ENCODE measurements at places on chromosomes 1 and 21.

DNA sequence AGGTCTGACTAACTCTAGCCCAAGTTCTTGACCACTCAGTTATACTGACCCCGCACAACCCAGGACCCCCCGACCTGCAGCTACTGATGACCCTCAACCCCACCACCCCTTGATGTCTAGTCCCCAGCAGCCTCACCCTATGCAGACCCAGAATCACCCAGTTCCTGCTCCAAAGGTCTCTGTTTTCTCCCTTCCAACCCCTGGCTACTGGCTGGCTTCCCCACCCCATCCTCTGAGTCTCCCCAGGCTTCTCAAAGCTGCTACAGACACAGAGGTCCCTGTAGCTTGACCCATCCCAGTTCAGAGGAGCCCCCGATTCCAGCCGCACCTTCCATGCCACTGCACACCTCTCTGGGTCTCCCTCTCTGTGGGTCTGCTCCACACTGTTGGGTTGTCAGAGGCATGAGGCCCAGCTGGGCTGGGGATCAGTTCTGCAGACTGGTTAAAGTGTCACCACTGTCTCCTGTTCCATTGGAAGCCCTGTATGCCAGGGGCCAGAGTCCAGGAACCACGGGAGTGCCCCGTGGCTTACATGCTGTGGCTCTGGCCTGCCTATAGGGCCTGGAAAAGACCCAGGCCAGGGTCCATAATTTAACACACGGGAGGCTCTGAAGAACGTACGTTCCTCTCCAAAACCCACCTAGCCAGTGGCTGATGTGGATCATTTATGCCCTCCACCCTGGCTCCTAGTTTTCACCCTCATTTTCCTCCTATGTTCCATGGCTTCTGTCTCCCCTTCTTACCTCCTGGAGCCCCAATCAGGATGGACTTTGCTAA lies 497 bp downstream of the PKLR start:
- no peak for DNase-seq

- DNase-seq, result no peak
Observed at GRCh38 chr1:210516697-210517459, 188.2 kb downstream of the HHAT start.

DNA sequence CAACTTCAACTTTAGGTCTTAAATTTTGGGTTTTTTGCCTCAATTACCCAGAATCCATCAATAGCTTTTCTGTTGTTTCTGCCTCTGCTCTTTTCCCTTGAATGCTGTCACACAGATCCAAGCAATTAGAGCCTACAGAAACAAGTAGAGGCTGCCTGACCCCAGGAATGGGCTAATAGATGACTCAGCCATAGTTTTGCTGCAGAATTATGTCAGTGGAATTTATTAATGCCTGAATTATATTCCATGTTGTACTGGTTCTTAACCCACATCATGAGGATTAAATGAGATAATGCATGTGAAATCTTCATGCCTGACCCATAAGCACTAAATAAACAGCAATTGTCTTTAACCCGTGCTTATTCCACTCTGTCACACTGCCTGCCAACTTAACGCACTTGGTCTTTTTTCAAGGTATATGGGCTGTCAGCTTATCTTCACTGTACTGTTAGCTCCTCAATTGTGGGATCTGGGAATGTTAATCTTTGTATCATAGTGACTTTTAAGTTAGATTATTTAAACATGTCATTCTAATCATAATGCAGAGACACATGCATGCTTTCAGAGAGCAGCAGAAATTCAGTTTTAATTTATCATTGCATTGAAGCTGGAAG lies 213.3 kb downstream of the ROR1 start:
- no peak for DNase-seq

- DNase-seq, result no peak
Observed at GRCh38 chr21:26806801-26807295, 38.4 kb downstream of the ADAMTS1 start.

- DNase-seq, result no peak
Observed at GRCh38 chr1:161238039-161238473, at the start of gene NR1I3. Gene NR1I3 (minus strand): TSS chr1:161238203. CDS start chr1:161236565, 1,638 bp downstream.

DNA sequence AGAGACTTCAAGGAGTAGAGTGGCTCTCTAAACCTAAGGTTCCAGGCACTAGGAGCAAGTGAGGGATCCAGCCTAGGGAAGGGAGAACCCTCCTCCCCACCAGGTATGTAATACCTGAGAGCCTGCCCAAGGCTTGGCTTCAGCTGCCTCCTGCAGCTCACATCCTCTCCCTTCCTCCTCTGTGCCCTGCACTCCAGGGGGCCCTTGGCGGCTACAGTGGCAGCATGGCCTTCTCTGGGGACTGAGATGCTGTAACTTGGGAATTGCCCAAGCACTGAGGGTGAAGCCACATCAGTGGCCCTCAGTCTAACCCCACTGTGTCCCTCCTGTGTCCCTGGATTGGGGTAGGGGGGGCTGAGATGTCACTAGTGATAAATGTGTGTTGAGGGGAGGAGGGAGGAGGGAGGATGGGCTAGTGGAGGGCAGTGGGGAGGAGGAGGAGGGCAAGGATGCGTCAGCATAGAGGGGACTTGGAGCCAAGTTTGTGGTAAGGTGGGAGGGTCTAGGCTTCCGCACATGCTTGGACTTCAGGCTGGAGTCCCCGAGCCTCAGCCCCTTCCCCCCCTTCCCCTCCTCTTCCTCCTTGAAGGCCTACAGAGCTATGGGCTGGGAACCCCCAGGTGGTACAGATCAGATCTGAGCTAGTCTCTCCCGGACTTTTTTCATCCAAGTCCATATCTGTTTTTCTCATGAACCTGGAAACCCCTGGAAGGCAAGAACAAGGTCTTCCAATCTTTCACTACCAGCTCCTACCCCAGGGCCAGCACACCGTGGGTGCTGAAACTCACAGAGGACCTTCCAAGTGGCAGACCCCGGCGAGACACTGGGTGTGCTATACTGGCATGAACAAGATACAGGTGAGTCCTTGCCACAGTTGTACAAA lies 17.5 kb downstream of the COL9A2 start:
- DNase-seq, result no peak

GRCh38 chr1:78599294-78599693 lies 21.0 kb upstream of the IFI44L start:
- DNase-seq, result no peak

GRCh38 chr1:235067396-235068157 lies 61.1 kb downstream of the TOMM20 start:
- no peak for DNase-seq

- DNase-seq, result no peak
Observed at GRCh38 chr1:242813490-242814091, 289.1 kb upstream of the PLD5 start.

DNA sequence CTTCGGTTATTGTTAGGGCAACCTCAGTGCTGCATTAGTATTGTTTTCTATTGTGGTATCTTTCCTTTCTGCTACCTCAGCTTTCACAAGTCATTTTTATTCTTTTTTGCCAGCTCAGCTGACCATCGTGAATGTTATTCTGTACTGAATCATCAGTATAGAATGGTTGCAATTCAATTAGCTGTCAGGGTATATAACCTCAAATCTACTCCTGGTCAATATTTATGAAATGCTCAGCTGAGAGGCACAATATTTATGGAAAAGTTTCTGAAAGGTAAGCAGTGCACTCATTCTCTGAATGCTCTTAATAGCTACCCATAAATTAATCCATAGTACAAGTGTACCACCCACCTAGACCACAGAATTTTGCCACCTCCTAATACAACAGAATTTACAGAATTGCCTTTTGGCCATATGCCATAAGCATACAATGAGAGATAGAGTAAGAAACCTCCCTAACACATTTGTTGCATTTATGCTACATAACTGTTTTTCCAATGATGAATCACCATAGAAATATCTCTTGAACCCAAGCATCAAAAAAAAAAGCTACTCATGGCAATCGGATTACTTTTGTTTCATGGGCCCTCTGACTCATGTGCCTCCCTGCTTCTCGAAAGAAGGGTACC lies 732.6 kb upstream of the CHRM3 start:
- no peak for DNase-seq

GRCh38 chr1:197985351-197985750 lies 68.2 kb downstream of the LHX9 start:
- no peak for DNase-seq

- no peak for DNase-seq
Observed at GRCh38 chr1:41927118-41927517, 8.4 kb upstream of the HIVEP3 start.

Measured in stimulated activated CD4-positive, alpha-beta T cell treated with anti-CD3 and anti-CD28 coated beads, TNF-alpha, amount 100 ng/mL, for 4 hours (primary cell).